HCT116 (cell line): ENCODE measurements at places on chromosomes 4 and X.

DNA sequence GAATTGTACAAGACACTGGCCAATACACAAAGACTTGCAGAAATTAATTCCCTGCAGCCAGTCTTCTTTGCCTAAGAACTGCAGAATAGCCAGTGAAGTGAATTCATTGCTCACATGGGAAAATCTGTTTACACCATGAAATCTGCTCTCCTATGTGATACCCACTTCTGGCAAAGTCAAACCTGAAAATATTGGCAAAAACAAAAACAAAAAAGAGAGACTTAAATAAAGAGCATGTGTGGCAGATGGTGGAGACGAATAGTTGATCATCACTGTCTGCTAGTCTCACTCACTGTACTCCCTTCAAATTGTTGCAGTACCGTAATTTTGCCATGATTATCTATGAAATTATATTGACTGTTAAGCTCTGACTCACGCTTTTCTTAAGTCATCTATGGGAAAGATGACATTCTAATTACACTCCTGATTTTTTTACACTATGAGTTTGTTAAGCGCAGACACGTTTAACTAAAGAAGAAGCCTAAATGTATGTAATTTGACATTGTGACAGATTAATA is 406.8 kb downstream of the PCDH7 start:
- DNase-seq: no peak

- DNase-seq: no peak
Measured at GRCh38 chr4:123480706-123481418, 84.3 kb downstream of the SPRY1 start.

GRCh38 chr4:151887816-151888180 is 127.0 kb upstream of the GATB start:
- DNase-seq: no peak

GRCh38 chrX:84322083-84322827 is 134.3 kb upstream of the RPS6KA6 start:
- DNase-seq: no peak

GRCh38 chr4:10448991-10449390 is 8.2 kb downstream of the ZNF518B start:
- no peak for DNase-seq

- no peak for DNase-seq
Measured at GRCh38 chr4:115485402-115485801, 372.0 kb upstream of the NDST4 start.

DNA sequence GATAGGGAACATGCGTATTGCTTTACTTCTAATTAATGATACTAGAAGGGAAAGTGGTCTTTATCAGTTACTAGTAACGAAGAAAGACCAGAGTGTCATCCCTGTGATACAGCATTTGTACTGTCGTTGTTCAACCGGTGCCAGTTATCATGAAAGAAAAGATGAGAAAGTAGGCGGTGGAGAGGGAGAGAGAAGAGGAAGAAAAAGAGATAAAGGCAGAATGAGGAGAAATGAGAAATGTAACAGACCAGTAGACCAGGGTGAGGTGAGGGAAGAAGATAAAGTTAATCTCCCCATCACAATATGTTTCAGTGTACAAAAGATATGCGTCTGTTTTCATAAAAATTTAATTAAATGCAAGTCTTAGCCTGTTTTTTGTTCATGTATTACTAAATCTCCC is 135.2 kb upstream of the HPGD start:
- no peak for DNase-seq

DNA sequence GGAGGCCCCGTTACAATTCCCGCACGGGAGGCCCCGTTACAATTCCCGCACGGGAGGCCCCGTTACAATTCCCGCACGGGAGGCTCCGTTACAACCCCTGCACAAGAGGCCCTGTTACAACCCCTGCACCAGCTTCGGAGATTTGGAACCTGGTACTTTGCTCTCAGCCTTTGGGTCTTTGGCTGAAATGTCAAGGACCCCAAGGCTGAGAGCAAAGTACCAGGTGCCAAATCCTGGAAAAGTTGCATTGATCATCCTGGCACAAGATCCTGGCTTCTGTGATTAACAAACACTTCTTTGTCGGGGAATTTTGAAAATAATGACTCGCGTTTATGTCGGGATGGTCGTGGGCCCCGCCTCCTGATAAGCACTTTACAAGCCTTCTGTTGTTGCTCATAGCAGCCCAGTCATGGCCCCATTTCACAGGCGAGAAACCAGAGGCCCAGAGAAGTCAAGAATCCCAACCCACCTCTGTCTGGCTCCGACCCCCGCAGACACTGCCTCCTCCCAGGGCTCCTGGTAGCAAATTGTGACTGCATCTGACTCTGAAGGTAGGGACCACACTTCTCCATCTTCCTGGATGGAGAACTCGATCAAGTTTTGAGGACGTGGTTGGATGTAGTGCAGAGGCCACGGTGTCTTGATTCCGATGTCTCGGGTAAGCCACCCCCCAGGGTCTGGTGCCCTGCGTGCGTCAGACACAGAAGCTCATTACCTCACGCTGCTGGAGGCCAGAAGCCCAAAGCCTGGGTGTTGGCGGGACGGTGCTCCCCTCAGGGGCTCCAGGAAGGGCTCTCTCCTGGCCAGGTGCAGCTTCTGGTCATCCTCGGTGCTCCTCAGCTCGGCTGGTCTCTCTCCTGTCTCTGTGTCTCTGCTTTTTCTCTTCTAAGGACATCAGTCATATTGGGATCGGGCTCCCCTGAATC is 60.3 kb downstream of the ADRA2C start:
- no peak for DNase-seq

- no peak for DNase-seq
Measured at GRCh38 chr4:19416146-19416545, 835.6 kb upstream of the SLIT2 start.

GRCh38 chr4:15438939-15439524 is 11.2 kb downstream of the C1QTNF7 start:
- no peak for DNase-seq

DNA sequence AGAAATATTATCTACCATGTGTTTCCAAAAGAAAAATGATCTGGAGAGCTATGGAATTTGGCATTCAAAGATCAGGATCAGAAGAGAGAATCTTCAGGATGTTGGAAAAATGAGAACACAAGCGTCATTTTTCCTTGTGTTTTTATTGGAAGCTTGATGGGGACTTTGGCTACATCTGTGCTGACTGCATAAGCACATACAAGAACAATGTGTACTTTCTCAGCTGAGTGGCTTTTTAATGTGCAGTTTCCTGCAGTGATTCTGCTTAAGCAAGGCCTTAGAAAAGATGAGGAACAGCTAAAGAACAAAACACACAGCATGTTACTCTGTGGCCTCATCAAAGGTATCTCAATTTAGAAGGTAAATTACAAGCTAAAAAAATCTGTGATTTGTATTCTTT is 1039.9 kb downstream of the GLUD2 start:
- DNase-seq: no peak

GRCh38 chr4:139085141-139085540 is 69.6 kb downstream of the NOCT start:
- no peak for DNase-seq

DNA sequence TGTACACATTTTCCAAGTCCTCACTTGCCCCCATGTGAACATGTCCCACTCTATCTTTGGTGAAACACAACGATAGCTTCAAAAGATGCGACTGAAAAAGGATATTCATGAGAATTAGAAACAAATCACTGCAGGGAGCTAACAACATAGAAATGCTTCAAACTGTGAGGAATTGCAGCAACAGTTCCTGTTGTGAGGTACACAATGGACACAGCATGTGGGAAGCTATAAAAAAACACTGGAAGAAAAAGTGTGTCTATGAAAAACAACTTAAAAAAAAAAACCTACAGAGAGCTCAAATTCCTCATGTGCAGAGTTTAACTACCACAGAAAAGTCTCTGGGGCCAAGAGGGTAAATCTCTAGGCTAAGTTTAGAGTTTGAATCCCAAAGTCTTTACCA is 51.6 kb upstream of the BLTP1 start:
- DNase-seq: no peak

GRCh38 chr4:188275686-188276085 is 136.4 kb downstream of the TRIML1 start:
- DNase-seq: no peak

DNA sequence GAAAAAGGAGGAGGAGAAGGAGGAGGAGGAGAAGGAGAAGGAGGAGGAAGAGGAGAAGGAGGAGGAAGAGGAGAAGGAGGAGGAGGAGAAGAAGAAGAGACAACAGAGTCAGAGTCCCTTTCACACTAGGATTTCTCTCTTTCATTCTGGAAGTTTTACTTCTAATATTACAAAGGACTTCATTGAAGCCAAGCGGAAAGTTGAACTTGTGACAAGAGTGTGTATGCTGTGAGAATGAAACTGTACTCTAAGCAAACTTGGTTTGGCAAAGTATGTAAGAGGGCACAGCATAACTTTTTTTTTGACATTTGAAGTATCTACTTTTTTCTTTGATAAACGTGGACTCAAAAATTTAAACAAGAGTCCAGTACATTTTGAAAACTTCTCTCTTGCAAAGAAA is 48.0 kb downstream of the CXCL8 start:
- no peak for DNase-seq

DNA sequence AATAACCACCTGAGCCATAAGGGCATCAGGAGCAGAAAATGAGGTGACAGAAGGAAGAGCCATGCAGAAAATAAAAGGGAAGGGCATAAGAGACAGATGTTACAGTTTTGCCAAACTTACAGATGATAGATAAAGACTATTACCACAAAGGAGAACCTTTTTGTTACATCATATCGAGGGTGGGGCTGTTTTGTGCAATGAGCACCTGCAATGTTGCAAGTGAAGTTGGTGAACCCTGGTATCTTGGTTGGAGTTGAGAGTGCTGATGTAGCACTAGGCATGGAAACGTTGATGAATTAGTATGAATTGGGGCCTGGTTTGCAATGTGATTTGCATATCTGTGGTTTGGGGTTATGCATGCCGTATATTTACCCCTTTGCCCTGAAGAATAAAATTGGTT is 119.8 kb upstream of the TEX13D start:
- no peak for DNase-seq

GRCh38 chr4:16896881-16897750 is 1.3 kb downstream of the LDB2 start:
- no peak for DNase-seq

- no peak for DNase-seq
Measured at GRCh38 chr4:4424499-4425115, 37.7 kb downstream of the NSG1 start.

DNA sequence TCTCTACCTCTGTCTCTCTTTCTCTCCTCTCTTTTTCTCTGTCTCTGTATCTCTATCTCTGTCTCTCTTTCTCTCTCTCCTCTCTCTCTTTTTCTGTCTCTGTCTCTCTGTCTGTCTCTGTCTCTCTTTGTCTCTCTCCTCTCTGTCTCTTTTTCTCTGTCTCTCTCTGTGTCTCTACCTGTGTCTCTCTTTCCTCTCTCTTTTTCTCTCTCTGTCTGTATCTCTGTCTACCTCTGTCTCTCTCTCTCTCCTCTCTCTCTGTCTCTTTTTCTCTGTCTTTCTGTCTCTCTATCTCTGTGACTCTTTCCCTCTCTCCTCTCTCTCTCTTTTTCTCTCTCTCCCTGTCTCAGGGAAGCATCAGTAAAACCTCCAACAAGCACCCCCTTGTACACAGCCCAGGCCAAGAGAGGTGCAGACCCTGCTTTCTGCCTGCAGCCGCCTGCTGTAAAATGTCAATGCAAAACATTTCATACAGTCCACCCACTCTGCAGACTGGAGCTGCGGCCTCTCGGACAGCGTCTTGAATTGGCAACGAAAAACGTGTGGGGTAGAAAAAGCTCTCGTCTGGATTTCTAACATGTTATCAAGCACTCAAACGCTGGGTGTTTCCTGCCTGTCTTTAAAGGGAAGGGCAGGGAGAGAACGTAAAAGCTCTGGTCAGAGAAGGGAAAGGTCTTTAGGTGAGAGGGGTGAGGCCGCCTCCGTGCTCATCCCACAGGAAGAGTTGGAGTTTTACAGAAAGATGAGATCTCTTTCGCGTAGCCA is 3.7 kb upstream of the SHOX start:
- no peak for DNase-seq

GRCh38 chrX:47745416-47745815 is 86.4 kb upstream of the UXT start:
- no peak for DNase-seq

- DNase-seq: no peak
Measured at GRCh38 chrX:121755541-121755940, 708.1 kb downstream of the GLUD2 start.

- DNase-seq: no peak
Measured at GRCh38 chrX:110222497-110223257, 95.2 kb downstream of the AMMECR1 start.

GRCh38 chrX:8689473-8689872 is 42.5 kb downstream of the ANOS1 start:
- no peak for DNase-seq

DNA sequence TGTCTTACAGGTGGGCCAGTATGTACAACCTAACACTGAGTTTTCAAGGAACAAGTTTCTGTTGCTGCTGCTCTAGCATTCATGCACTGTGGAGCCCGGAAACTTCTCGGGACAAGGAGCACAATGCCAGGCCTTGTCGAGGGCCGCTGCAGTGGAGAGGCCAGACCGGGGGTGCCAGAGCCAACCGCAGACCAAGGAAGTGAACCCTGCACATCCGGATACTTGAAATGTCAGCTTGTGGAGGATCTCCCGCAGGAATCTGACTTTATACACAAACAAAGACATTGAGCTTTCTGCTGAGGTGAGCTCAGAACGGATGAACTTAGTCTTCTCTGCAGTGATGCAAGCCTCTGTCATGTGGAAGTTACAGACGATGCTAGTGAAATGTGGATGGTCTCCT is 99.5 kb downstream of the ZNF827 start:
- DNase-seq: no peak

GRCh38 chr4:140309124-140309870 is 64.1 kb upstream of the SCOC start:
- DNase-seq: no peak

GRCh38 chrX:24099394-24099793 is 44.6 kb downstream of the EIF2S3 start:
- no peak for DNase-seq
